Hematopoietic multipotent progenitor cell treated with erythropoietin and hydrocortisone succinate and interleukin-3 and kit ligand, for 4 days (in vitro differentiated cells): ENCODE measurements at places on chromosomes 12 and 14.

DNA sequence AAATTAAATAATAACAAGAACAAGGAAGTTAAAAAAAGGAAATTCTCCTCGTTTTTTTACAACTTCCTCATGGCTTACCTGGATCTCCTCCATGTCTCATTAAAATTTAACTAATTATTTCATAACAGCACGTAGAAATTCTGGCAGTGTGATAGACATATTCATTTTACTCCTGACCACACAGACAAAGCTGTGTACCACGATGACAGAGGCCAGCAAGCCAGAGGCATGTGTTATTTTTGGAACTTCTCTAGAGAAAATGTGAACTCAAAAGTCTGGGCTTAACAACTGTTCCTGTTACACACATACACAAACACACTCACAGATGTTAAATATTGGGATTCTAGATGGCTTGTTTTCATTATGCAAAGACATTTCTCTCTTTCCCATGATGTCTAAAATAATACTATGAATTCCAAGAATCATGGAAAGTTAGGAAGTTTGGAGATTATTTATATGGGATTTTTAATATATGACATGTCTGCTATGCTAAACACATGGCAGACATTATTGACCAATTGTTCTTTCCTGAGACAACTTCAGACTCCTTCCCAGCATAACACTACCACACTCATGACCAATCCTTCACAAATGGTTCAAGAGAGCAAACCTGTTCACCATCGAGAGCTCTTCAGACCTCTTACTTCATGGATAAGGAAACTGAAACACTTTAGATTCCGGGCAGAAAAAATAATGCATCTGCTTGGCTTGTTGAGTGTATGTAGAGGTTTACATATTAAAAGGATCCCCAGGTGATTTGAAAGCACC is 158.7 kb downstream of the DACT1 start:
- no peak for DNase-seq

DNA sequence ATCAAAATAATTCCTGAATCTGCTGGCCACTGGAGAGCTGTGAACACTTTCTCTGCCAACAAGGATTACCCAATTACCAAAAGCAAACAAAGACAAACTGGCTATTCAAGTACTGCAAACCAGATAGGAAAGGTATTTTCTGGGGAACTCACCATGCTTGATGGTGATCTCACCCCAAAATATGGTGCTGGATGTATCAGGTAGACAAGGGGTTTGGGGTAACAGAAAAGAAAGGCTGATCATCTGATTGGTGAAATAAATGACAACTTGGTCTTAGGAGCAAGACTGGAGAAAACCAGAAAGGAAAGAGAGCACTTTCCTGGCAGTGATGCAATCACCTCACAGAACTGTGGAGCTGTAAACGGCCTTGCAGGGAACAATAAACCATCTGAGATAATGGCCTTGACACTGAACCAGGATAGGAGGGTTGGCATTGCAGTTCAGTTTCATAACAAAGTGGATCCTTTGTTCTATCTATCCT is 31.0 kb upstream of the NPFF start:
- DNase-seq = no peak

- DNase-seq = no peak
Observed at GRCh38 chr14:93041830-93042229, 73.9 kb downstream of the ITPK1 start.

GRCh38 chr12:12992418-12993130 is 7.5 kb downstream of the HEBP1 start:
- peak; percentile 90 for DNase-seq

GRCh38 chr12:7210642-7211151 is 21.2 kb downstream of the PEX5 start:
- DNase-seq = no peak

- DNase-seq = peak; percentile 36
Observed at GRCh38 chr12:117064596-117064995, 34.6 kb downstream of the TESC start.

GRCh38 chr14:29668201-29668600 is 259.4 kb downstream of the PRKD1 start:
- no peak for DNase-seq
